Right lobe of liver (tissue), 6 donors: ENCODE measurements at places on chromosomes 3 and 15. TPM values are rescaled to one million over a fixed set of nuclear protein-coding genes. Genes with fewer than 3 reads are reported as not detected.
A peak's percentile ranks its signal among the peaks of the same experiment; 100 is the strongest.

GRCh38 chr3:138432576-138433240 lies 1.7 kb upstream of the ESYT3 start:
- DNase-seq, result no peak
- no peaks in the 10 kb centered on the region for H3K36me3 ChIP-seq
- no peak overlapping the region for H3K27ac ChIP-seq
- H3K27me3 ChIP-seq, result no peaks in the 10 kb centered on the region
- H3K4me3 ChIP-seq, result no peak overlapping the region

GRCh38 chr3:38374221-38374620 lies 27.6 kb downstream of the XYLB start:
- no peak overlapping the region for H3K4me3 ChIP-seq
- no peak for DNase-seq
- H3K27me3 ChIP-seq, result no peaks in the 10 kb centered on the region
- no peaks in the 10 kb centered on the region for H3K36me3 ChIP-seq
- H3K4me1 ChIP-seq, result no peaks in the 10 kb centered on the region

DNA sequence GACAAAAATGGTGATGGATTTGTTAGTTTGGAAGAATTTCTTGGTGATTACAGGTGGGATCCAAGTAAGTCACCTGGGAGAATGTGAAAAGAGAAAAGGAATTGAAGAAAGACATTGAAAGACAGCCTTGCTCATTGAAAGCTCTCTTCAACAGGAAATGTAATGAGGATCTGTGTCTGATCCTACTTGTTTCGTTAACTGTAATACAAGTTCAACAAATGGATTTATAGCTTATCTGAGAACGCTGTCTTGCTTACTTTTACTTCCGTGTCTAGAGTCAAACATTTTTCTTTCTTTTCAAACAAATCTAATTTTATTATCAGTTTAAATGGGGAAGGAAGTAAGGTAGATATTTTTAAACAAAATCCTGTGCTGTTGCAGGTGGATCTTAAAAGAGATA lies 15.9 kb downstream of the RCN2 start:
- no peak overlapping the region for H3K4me3 ChIP-seq
- no peaks in the 10 kb centered on the region for H3K4me1 ChIP-seq
- no peak overlapping the region for H3K27ac ChIP-seq

- no peak overlapping the region for H3K27ac ChIP-seq
- no peaks in the 10 kb centered on the region for H3K36me3 ChIP-seq
- no peak for DNase-seq
- H3K27me3 ChIP-seq, result no peaks in the 10 kb centered on the region
- no peak overlapping the region for H3K4me3 ChIP-seq
- H3K4me1 ChIP-seq, result peaks cover 8% of the 10 kb centered on the region
Observed at GRCh38 chr3:197218210-197218609, 80.2 kb downstream of the DLG1 start.

DNA sequence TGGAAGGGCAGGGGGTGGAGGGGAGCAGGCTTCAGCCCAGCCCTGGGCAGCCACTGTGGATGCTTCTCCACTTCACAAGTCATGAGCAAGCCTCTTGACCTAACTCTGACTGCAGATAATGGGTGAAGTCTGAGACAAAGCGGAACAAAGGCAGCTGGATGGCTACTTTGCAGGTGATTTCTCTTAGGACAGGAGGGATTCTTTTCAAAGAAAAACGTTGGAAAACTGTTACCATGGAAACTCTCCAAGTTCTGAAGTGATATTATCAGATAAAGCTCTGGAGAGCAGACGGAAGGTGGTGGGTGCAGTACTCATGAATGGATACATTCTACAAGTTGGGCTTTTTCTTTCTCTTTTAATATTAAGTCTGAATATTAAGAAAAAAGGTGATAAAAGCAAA lies 254.2 kb upstream of the SLCO3A1 start:
- no peaks in the 10 kb centered on the region for H3K36me3 ChIP-seq
- H3K4me3 ChIP-seq, result no peak overlapping the region
- DNase-seq, result no peak

Gene SOX14
- total RNA-seq, result not detected

Gene CMSS1
- 10.2 TPM for total RNA-seq

GRCh38 chr3:99845331-99845730 lies 27.7 kb downstream of the CMSS1 start:
- no peaks in the 10 kb centered on the region for H3K27me3 ChIP-seq
- peak overlapping the region; percentile 18 for H3K27ac ChIP-seq
- H3K4me1 ChIP-seq, result no peaks in the 10 kb centered on the region
- no peaks in the 10 kb centered on the region for H3K36me3 ChIP-seq
- no peak for DNase-seq
- H3K4me3 ChIP-seq, result no peak overlapping the region
